ENCODE measurements at places on chromosomes 3 and 15.
A peak's percentile ranks its signal among the peaks of the same experiment; 100 is the strongest.

- DNase-seq: no peak
Observed at GRCh38 chr3:12620305-12620704, 43.6 kb downstream of the RAF1 start.

- peak; percentile 100 for DNase-seq
Observed at GRCh38 chr3:23945913-23946687, 1.0 kb downstream of the NR1D2 start.

DNA sequence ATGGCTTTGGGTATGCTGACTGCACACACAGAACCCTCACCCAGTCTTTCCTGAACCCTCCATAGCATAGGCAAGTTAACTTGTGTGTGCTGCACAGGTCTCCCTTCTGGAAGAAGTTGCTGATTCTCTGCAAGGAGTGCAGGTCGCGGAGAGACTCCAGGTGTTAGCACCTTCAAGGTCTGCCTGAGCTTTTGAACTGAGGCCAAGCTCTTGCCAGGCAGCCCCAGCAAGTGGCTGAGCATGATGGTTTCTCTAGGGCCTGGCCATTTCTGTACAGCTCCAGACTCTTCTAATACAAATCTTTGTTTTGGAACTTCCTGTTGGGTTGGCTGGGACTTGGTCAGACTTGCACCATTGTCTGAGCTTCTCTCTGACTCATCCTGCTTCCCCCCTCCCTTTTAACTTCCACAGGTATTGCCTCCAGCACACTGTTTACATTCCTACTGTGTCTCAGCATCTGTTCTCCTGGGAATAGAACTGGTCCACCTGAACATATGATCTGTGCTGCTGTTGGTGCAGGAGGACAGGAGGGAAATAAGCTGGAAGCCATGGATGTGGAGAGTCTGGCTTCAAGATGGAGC is 53.3 kb downstream of the KY start:
- no peak for DNase-seq

DNA sequence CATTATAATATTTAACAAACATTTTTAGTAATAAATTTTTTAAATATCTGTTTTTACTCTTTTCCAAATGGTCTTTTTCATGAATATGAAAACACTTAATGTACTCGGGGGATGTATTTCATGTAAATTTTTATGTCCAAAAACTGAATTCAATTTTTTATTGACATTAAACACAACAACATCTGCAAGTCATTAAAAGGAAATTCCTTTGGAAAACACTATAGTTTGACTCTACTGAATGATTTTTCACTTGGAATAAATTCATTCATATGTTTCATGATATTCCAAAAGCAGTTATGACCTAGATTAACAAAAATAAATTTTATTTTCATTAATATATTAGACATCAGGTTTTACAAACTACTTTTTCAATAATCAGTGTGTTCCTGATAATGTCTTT is 239.8 kb upstream of the AGTR1 start:
- no peak for DNase-seq

DNA sequence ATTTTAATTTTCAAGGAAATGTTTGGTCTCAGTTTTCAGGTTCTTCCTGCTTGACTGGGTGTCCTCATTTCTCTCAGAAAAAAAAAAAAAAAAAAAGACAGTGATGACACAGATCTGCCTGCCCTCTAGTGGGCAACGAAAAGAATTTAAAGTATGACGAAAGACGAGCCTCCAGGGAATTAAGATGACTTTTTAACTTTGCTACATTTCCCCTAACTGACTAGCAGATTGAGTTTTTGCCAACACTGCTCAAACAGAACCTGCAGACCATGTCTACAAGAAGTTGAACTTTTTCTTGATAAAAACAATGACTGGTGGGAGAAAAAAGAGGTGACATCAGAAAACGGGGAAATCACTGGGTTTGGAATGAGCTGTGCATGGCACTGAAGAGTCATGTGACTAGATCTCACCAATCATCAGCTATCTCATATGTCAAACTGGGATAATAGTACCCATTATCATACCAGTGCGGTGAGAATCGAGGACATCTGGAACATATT is 40.8 kb downstream of the EOMES start:
- DNase-seq: no peak

GRCh38 chr3:43769097-43769884 is 78.6 kb downstream of the ABHD5 start:
- peak; percentile 99 for DNase-seq

GRCh38 chr3:52406231-52406661 is 38.7 kb downstream of the SEMA3G start:
- DNase-seq: peak; percentile 78

DNA sequence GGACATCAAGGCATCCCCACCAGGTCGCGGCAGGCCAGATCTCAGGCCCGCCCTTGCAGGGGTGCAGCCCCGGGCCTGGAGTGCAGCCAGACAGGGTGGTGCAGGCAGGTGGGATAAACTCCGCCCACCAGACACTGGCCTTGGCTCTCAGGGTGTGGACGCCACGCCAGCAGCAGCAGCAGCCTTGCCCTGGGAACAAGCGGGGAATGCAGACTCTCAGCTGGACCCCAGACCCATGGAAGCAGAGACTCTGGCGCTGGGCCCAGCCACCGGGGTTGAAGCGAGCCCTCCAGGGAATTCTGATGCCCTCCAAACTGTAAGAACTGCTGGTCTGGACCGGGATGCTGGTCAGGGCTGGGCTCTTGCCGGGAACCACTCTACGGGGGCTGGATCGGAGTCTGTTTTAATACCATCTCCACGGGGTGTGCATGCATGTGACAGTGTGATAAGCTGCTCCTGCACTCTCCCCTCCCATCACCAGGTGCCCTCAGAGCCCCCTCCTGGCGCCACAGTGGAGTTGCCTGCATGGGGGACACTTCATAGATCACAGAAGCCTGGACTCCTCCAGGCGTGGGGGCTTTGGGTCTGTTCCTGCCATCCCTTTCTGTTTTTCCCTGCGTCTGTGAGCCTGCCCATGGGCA is 142.7 kb downstream of the NSMCE3 start:
- no peak for DNase-seq

- no peak for DNase-seq
Observed at GRCh38 chr15:67156426-67156825, 91.0 kb downstream of the SMAD3 start.

DNA sequence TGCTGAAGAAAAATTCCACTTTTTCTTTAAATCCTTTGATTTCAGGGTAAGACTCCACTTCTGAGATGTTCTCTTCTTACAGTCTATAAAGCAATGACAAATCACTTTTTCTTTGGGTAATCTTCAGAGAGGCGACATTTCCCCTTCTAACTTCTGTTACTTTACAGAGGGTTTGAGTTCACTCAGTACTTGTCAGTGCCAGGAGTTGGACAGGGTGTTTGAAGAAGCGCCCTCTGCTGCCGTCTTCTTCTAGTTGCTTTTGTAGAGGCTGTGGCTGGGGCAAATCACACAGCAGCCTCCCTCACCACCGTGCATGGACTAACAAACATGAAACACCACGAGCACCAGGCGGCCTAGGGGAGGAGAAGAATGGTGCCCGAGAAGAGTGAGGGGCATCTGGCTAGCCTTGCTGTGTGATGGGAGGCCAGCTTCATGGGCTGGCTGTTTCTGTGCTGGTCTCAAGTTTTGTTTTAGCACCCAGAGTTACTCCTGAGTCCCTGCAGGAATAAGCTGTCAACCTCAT is at the start of gene CD80:
Gene CD80 (minus strand): TSS at position 174 of the 523 bp plus-strand sequence. CDS start 1,886 bp downstream, outside the sequence.
- no peak for DNase-seq

GRCh38 chr3:41975416-41976103 is 13.7 kb upstream of the ULK4 start:
- DNase-seq: no peak

GRCh38 chr3:185713015-185713414 is 111.8 kb downstream of the IGF2BP2 start:
- no peak for DNase-seq

- DNase-seq: no peak
Observed at GRCh38 chr15:100340721-100341238, 995 bp downstream of the ADAMTS17 start.

DNA sequence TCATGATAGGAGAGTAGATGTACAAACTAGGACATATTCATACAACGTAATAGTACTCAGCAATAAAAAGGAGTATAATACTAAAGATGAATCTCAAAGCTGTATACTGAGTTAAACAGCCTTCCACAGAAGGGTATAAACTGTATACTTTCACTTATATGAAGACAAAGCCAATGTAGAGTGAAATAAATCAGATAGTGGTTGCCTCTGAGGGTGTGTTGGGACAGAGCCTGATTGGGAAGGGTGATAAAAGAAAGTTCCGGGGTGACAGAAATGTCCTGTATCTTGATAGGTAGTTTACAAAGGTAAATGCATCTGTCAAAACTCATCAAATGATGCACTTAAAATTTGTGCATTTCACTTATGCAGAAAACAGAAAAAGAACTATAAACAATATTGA is 122.5 kb downstream of the ADAM10 start:
- DNase-seq: no peak

GRCh38 chr15:98939311-98940080 is 68.1 kb downstream of the PGPEP1L start:
- no peak for DNase-seq

DNA sequence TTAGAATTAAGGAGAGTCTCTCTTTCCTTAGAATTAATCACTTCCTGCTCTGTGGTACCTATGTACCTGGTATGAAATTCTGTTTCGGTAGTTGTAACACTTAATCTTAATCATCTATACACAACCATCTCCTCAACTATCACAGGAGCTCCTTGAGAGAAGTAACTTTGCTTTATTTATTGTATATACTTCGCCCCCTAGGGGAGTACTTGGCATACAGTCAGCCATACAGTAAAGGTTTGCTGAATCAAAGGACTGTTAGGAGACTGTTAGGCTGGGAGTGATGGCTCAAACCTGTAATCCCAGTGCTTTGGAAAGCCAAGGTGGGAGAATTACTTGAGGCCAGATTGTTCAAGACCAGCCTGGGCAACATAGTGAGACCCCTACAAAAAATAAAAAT is 44.7 kb downstream of the RORA start:
- DNase-seq: no peak

- DNase-seq: no peak
Observed at GRCh38 chr3:107969994-107970819, 120.6 kb downstream of the CD47 start.

GRCh38 chr15:85541744-85542143 is 161.3 kb downstream of the AKAP13 start:
- DNase-seq: no peak

GRCh38 chr15:69194854-69195253 is 34.4 kb downstream of the GLCE start:
- no peak for DNase-seq

DNA sequence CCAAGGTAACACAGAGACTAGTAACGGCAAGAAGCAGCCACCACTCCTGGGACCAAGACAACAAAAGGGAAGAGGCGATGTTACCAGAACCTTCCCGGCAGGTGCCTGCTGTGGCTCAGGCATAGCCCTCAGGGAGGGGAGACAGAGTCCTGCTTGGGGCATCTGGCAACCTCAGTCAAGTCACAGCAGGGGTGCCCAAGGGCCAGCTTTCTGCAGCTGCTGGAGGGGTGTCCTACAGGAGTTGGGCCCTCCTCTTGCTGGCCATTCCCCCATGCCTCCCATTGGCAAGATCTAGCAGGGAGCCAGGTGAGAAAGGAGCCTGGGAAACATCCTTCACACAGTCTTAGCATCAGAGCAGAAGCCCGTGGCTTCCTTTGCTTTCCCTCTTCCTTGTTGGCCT is 197.3 kb upstream of the IL12A start:
- DNase-seq: no peak

- DNase-seq: peak; percentile 83
Observed at GRCh38 chr3:136862617-136863322, 762 bp downstream of the NCK1 start.

DNA sequence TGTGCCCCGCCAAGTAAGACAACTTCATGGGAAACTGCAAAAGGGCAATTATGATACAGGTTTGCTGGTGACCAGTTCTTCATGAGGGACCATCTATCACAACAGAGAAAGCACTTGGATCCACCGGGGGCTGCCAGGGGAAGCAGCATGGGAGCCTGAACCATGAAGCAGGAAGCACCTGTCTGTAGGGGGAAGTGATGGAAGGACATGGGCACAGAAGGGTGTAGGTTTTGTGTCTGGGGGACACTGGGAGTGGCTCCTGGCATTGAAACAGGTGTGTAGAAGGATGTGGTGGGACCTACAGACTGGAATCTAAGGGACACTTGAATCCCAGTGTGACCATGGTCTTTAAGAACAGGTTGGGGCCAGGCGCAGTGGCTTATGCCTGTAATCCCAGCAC is 22.6 kb downstream of the MKRN2 start:
- no peak for DNase-seq

DNA sequence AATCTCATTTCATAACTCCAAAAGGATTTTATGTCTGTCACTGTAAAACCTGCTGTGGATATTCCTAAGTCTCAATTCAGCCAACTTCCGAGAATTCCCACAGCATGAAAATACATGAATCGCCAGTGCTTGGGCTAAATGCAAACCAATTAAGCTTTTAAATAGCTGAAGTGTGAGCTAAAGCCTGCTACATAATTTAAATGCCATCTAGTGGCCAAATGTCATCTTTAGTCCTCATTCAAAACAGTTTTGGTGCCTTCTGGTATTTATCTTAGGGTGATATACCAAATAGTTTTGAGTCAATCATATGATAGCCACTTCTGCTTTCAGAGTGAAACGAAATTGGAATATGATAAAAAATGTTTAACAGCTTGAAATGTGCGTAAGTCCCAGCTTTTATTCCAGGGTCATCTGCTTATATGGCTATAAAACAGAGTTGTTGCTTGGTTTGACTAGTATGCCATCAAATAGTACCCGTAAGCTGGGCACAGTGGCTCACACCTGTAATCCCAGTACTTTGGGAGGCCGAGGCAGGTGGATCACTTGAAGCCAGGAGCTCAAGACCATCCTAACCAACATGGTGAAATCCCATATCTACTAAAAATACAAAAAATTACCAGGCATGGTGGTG is 41.8 kb upstream of the CCNL1 start:
- DNase-seq: no peak

DNA sequence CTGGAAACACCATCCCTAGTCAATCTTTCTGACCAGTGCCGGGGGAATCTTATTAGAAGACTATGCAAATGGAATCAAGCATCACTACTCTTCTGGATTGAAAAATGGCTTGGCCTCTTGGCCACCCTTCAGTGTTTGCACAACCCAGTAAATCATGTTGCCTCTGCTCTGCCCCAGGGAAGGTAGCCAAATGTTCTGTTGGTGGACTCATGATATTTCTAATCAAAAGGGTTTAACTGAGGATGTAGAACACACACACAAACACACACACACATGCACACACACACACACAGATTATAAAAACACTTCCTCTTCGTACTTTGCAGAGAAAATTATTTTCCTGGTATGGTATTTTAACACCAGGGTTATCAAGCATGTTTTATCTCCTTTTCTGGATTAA is 7.9 kb downstream of the RBP2 start:
- no peak for DNase-seq

DNA sequence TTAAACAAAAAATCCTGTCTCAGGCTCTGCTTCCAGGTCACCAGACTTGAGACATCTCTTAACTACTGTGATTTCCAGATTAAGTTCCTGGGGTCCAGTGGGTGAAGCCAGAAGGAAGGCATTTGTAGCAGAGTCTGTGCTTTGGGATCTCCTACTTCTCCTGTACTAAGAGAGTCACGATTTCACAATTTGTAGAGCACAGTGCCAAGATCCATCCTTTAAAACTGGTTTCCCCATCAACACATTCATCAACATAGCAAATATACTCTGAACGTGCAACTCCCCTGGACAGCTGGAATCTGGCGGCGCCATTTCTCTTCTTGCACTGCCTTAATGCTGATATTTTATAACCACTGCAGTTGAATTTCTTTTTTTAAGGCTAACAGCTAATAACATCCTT is 33.2 kb downstream of the CDCP1 start:
- DNase-seq: no peak
